ENCODE measurements at places on chromosomes 16 and 17.

GRCh38 chr17:44655983-44656710 lies at the start of gene MEIOC:
Gene MEIOC, plus strand, starts transcription at chr17:44656468. Its CDS starts 146 bp downstream, at chr17:44656614.
- no peak for DNase-seq

DNA sequence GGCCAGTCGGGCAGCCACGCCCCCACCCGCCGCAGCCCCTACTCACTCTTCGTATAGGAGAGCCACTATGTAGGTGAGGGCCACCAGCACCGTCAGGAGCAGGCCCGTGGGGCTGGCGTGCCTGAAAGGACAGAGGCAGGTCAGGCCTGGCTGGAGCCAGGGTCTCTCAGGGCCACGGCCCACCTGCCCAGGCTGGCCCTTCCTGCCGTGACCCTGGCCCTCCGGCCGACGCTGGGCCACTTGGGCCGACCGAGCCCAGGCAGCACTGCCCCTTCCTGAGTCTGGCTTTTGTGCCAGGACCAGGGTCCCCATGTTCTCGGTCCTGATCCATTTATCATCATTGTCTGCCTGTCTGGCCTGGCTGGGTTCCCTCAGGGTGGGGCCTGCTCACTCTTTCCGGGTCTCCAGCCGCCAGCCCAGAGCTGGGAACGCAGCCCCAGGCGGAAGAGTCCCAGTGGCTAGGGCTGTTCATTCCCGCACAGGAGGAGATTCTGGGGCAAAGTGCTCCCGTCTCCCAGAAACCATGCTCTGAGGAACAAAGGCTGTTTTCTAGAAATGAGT lies 10.1 kb upstream of the RASD1 start:
- no peak for DNase-seq

DNA sequence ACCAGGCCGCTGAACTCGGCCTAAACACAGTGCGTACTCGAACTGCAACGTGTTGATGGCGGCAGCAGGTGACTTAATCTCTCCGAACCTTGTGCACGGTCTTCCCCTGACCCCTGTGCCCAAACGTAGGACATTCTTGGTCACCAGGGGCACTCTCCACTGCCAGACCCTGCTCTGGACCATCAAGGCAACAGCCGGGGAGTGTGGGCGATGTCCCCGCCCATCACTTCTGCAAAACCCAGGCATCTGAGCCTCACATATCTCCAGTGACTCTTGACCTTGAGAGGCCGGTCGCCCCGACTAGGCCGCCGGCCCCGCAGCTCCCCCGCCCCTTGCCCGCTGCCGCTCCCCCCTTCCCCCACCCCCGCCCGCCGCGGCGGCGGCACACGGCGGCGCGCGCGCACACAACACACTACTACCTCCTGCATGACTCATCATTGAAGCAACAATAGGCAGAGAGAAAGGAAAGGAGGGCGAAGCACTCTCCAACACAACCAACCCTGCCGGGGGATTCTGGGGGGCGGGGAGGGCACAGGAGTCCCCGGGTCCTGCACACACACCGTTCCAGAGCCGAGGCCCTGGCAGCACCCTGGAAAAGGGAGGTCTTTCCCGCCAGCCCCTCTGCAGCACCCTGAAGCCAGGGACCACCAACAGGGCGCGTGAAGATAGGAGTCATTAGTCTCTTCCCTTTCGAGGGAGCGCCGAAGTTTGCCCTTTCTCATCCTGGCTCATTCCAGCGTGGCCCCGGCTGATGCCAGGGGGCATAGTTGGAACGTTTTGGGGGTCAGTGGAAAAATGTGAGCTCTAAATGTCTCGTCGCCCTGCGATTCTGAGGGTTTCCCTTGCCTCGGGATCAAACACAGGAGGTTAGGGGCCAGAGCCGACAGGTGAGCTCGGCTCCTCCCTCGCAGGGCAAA lies 1.9 kb downstream of the MNT start:
- no peak for DNase-seq

DNA sequence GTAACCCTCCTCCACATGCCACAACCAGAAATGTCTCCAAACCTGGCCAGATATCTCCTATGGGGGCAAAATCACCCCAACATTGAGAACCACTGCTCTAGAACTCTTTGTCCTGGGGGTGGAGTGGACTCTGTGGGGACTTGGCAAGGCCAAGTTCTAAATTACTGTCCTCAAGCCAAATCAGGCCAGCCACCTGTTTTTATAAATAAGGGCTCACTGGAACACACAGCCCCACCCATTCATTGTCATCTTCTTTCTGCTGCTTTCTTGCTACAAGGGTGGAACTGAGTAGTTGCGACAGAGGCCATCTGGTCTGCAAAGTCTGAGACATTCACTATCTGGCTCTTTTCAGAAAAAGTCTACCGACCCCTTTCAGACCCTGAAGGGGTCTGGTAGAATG lies 26.8 kb upstream of the TMEM220 start:
- no peak for DNase-seq

- DNase-seq = peak; percentile 69
Observed at GRCh38 chr17:49230636-49231562, at the start of gene PHOSPHO1. Gene PHOSPHO1, minus strand, starts transcription at chr17:49230787. Its CDS starts 4,096 bp downstream, at chr17:49226691.
